ENCODE measurements at places on chromosomes 7 and 10.
A peak's percentile ranks its signal among the peaks of the same experiment; 100 is the strongest.

DNA sequence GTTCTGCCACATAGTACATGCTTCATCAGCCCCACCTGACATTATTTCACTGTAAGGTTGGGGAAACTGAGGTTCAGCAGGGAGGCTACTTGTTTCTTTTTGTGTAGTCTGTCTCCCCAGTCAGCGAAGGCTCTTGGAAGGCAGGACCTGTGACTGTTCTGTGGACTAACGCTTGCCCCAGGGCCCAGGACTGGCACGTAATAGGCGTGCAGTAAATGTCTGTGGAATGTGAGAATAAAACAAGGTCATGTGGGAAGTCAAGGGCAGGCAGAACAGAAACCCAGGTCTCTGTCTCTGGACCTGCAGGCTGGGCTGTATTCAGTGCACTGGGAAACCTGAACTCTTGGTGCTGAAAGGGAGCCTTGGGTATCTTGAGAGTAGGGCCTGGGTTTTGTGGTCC lies 168.7 kb downstream of the RPS24 start:
- DNase-seq, result no peak

DNA sequence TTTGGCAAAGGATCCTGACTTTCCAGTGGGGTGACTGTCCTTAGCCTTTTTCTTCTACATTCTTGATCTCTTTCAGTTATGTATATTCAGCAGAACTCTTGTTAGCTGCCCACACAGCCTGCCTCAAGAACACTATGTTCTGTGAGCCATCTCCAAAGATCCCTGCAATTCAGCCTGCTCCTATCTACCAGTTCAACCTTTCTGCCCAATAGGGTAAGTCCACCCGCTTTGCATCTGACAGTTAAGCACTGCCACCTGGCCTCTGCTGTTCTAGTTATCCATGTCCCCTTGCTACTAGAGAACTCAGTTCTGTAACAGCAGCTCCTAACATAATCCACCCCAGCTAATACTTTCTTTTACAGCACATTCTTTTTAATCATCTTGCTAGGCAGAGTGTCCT lies 13.5 kb downstream of the OR9A2 start:
- no peak for DNase-seq

DNA sequence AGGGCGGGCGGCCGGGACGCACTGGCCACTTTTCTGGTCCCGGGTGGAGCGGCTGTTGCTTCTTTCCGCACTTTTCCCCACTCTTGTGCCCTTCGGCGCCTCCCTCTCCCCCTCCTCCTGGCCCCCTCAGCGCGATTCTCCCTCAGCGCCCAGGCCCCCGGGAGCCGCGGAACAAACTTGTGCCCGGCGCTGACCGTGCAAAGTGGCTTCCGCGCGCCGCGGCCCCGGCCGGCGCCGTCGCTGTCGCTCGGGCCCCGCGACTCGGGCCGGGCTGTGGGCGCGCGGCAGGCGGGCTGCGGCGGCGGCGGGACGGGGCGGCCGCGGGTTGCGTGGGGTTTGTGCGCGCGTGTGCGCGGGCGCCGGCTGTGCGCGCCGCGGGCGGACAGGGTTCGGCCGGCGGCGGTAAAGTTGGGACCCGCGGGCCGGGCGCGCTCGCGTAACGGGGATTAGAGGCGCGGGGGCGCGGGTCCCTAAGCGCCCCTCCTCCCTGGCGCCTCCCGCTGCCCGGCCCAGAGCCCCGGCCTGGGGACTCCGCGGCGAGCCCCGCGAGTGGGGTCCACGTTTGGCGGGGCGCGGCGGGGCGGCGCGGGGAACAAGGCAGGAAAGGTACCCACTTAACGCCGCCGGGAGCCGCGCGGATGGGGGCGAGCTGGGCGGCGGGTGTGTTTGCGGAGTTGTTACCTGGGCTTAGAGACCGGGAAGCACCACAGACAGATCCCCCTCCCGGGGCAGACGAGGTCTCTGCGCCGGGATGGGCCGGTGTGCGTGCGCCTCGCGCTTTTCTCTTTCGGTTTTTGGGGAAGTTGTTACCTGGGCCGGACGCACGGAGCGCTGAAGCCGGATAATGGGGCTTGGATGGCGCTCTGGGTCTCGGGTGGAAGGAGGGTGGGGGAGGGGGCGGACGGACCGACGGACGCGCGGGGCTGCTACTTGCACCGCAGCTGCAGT lies 860 bp downstream of the ZEB1 start:
- DNase-seq, result peak; percentile 65

DNA sequence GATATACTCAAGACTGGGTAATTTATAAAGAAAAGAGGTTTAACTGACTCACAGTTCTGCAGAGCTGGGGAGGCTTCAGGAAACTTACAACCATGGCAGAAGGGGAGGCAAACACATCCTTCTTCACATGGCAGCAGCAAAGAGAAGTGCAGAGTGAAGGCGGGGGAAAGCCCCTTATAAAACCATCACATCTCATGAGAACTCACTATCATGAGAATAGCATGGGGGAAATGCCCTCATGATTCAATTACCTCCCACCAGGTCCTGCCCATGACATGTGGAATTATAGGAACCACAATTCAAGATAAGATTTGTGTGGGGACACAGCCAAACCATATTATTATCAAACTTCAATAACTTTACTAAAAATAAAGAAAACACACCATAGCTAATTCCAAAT lies 30.4 kb upstream of the JAZF1 start:
- DNase-seq, result no peak
